ENCODE measurements at places on chromosomes 5 and 9. TPM values are rescaled to one million over a fixed set of nuclear protein-coding genes. Genes with fewer than 3 reads are reported as not detected.

DNA sequence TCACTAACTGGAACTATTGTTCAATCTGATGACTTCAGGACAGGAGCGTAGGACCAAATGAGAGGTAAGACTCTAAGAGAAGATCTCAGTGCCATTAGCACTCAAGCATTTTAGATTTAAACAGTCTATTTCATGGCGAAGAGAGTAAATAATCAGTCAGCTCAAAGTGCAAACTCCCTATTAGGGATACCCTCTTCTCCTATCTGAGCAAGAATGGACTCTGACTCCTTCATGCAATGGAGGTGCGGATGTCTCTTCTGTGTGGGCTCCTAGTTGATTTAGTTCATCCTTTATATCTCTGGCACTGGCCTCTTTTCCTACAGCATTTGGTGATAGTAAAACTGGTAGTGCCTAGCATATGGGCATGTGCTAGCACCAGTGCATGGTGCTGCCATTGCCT is 144.6 kb downstream of the SMC2 start:
- no peak for DNase-seq

DNA sequence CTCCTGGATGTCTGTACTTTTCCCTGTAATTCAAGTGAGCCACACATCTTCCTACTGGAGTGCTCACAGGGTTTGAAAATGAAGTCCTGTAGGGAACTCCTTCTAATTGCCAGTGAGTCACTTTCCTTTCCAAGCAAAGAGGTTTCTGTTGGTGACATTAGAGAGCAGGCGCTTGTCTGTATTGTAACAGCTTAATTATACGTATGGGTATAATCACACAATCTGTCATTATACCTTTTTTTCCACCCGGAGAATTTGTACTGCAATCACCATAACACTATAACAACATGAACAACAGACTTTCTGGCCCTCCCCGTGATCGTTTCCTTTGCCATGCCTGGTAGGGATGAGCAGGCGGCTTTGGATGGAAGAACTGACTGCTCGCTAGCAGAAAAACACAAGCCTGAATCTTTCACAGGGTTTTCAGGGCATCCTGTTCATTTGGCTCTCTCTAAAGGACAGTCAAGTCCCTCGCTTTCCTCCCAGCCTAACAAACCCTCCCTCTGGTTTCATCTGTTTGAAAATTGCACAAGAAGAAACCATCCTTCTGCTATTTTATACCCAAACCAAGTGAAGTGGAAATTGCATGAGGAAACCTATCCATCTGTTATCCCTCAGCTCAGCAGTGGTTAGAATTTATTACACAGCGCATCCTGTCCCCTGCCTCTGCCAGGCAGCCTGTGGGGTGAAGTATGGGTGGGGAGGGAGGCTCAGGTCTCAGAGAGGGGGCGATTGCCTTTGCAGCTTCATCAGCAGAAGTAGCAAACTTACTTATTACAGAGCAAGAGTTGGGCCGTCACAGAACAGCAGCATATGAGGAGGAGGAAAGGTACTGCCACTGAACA is 307.0 kb upstream of the TLE4 start:
- DNase-seq = no peak

- no peak for DNase-seq
Observed at GRCh38 chr9:94936419-94936818, 209.9 kb downstream of the AOPEP start.

- DNase-seq = no peak
Observed at GRCh38 chr9:112787978-112788377, 37.4 kb downstream of the SNX30 start.

GRCh38 chr9:129548571-129549135 is 72.2 kb downstream of the C9orf50 start:
- DNase-seq = no peak

- DNase-seq = no peak
Observed at GRCh38 chr5:35305336-35306020, 75.2 kb upstream of the PRLR start.

- no peak for DNase-seq
Observed at GRCh38 chr5:178238711-178239592, 6.3 kb upstream of the PHYKPL start.

DNA sequence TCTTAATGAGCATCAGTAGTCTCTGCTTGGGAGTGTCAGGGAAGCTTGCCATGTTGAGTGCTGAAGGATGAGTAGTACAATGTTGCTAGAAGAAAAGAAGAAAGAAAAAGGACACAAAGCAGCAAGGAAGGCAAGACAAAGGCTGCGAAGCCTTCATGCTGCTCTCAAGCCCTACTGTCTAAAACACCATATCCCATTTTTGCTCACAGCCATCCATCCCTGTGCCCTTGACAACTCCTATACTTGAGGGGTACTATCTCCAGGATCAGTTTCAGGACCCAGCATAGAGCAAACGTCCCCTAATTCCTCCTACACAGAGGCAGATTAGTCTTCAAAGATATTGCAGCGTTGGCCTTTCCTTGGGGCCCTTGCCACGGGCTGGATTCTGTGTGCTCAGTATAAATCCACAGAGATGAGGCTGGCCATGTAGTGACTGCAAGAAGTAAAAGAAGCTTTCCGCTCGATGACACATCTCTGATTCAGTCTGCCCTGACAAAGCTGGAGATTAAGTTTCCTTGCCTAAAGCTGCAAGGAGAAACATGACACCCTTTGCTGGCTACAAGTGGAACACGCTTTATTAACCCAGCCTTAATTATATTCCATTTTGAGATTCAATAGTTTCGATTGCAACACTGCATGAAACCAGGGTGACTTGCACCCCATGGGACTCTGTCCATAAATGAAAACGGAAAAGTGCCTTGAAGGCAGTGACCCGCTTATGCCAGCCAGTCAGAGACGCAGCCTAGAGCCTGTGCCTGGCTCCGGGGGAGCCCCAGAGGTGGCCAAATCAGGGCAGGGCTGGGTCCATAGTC is 304.6 kb downstream of the ACTL7B start:
- DNase-seq = no peak

PHYKPL gene
- 12.9 TPM for total RNA-seq

- DNase-seq = no peak
Observed at GRCh38 chr5:604391-604831, 7.7 kb upstream of the CEP72 start.

DNM1 gene
- total RNA-seq = 71.7 TPM

ASPN gene
- 7.8 TPM for total RNA-seq

DNA sequence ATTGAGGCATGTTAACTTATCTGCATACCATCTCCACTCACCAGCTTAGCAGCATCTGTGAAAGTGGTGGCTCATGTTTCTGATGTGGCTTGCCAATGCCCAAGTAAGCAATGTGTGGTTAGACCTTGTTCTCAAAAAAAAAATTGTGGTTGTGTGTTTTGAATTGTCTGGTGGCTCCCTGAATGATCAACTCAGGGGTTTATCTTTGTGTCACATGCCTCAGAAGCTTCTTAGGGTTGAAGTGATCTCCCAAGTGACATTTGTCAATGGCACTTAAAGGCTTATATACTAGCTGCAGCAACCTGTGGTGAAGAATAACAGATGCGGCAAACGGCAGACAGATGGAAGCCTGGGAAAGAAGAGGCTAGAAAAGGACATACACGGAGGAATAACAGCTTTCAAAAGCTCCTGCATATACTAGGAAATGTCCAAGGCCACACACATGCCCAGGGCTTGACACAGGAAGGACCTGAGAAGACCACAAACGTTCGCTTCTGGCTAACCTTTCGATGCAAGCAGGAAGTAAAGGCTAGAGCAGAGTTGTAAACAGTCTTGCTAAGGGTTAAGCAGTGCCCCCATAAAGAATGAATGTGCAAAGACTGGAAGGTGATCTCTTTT is 42.2 kb upstream of the FSD1L start:
- DNase-seq = no peak

DNA sequence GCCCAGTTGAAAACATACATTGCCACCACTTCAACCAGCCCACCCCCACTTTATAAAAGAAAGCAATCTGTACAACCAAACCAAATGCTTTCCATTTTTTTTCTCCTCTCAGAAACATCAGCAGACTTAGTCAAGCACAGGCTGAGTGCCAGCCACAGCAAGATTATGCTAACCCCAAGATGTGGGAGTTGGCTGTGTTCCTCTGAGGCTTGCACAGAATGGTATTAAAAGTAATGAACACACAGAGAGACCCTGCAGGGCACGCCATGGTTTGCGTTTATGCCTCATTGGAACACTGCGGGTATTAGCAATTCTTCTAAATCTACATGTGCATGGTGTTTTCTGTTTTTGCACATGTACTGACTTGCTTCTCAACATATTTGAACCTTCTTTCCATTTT is 419.9 kb upstream of the GRAMD2B start:
- no peak for DNase-seq

SLCO4C1 gene
- 0.47 TPM for total RNA-seq

- no peak for DNase-seq
Observed at GRCh38 chr5:177154003-177154643, 20.6 kb downstream of the NSD1 start.

GRCh38 chr5:39177631-39177964 is 41.8 kb downstream of the FYB1 start:
- DNase-seq = no peak

- peak; percentile 82 for DNase-seq
Observed at GRCh38 chr5:157743163-157744050, at the start of gene LSM11. Gene LSM11 (plus strand): TSS chr5:157743712. CDS start chr5:157743751, 39 bp downstream.

DNA sequence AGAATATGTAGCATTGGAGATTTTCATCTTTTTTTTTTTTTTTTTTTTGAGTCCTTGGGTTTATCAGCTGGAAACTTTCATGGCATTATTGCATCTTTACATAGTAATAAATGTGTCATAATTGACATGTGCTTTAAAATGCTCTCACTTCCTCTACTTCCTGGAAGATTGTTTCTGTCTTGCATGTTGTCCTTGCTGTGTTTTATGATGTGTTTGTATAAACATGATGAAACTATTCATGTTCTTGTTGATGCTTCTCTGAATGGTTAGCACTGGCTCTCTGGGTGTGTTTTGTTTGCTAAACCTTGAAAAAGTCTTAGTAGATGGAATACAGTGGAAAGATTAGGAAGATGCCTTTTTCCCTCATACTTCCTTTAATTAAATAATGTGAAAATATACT is 87.9 kb downstream of the IQGAP2 start:
- no peak for DNase-seq

GRCh38 chr9:136544964-136545691 is 720 bp downstream of the NOTCH1 start:
- no peak for DNase-seq

DNA sequence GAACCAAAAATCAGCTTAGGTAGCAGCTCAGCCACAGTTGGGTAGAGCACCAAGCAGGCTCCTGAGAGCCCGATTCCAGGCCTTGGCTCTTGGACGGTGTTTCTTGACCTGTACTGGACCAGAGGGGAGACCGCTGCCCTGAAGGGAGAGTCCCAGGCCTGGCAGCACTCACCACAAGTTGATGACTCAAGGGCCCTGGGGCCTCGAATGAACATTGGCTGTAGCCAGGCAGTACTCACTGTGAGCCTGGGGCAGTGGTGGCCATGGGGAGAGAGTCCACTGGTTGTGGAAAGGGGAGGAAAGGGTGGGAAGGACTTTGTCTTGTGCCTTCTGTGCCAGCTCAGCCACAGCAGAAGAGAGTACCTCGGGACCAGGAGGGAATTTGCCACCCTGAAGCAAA is 166.1 kb downstream of the EDIL3 start:
- DNase-seq = no peak
